Activated naive CD4-positive, alpha-beta T cell treated with anti-CD3 and anti-CD28 coated beads for 36 hours (primary cell): ENCODE measurements at places on chromosomes 1 and 21. TPM values are rescaled to one million over a fixed set of nuclear protein-coding genes. Genes with fewer than 3 reads are reported as not detected.
A peak's percentile ranks its signal among the peaks of the same experiment; 100 is the strongest.

GRCh38 chr1:36203554-36204346 is 20.5 kb upstream of the THRAP3 start:
- H3K4me1 ChIP-seq, result peaks cover 15% of the 10 kb centered on the region
- no peak overlapping the region for H3K27ac ChIP-seq
- H3K27me3 ChIP-seq, result no peaks in the 10 kb centered on the region
- H3K36me3 ChIP-seq, result no peaks in the 10 kb centered on the region
- no peak for DNase-seq

- no peaks in the 10 kb centered on the region for H3K27me3 ChIP-seq
- H3K4me3 ChIP-seq, result no peak overlapping the region
- H3K27ac ChIP-seq, result no peak overlapping the region
- no peaks in the 10 kb centered on the region for H3K4me1 ChIP-seq
Measured at GRCh38 chr1:239247285-239247684, 139.1 kb upstream of the CHRM3 start.

DNA sequence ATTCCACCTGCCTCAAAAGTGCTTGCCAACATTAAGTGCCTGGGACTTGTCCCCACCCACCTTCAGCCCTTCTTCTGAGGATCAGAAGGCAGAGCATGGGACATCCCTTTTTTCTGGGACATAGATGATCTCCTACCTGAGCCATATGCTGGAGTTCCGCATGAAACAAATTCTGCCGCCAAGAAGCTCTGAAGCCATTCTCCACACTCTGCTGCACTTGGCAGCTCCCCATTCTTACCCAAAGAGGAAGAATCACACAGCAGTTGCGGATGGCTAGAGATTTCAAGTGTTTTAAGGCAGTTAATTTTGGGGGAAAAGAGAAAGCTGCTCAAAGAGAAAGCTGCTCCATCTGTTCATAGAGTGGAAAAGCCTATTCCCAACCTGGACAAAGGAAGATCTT is 197.3 kb upstream of the COA6 start:
- H3K4me1 ChIP-seq, result peaks cover 5% of the 10 kb centered on the region
- peak overlapping the region; percentile 48 for H3K27ac ChIP-seq
- H3K4me3 ChIP-seq, result no peak overlapping the region
- H3K27me3 ChIP-seq, result peaks cover 5% of the 10 kb centered on the region
- H3K36me3 ChIP-seq, result peaks cover 2% of the 10 kb centered on the region

DNA sequence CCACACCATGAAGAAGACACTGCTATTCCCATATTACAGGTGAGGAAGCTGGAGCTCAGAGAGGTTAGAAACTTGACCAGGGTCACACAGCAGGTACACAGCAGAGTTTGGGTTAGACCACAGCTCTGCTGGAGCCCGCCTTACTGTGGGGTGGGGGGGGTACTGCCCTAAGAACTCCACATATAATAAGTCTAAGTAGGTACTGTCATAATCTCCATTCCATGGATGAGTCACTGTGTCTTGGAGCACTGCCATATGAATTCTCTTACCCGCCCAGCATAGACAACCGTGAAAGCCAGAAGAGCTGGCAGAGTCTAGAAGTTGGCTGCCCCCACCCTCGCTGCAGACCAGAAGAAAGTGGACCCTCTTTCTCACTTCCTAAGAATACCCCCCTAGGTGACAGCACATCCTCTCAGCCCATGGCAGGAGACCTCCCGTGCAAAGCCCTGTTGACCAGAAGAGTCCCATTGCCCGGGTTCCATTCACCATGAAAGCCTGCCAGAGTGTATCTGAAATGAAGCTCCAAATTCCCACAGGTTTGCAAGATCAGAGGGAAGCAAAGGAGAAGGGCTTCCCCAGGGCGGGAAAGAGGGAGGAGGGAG is 5.2 kb upstream of the PLA2G2D start:
- no peaks in the 10 kb centered on the region for H3K27me3 ChIP-seq
- no peak overlapping the region for H3K4me3 ChIP-seq
- no peak for DNase-seq

DNA sequence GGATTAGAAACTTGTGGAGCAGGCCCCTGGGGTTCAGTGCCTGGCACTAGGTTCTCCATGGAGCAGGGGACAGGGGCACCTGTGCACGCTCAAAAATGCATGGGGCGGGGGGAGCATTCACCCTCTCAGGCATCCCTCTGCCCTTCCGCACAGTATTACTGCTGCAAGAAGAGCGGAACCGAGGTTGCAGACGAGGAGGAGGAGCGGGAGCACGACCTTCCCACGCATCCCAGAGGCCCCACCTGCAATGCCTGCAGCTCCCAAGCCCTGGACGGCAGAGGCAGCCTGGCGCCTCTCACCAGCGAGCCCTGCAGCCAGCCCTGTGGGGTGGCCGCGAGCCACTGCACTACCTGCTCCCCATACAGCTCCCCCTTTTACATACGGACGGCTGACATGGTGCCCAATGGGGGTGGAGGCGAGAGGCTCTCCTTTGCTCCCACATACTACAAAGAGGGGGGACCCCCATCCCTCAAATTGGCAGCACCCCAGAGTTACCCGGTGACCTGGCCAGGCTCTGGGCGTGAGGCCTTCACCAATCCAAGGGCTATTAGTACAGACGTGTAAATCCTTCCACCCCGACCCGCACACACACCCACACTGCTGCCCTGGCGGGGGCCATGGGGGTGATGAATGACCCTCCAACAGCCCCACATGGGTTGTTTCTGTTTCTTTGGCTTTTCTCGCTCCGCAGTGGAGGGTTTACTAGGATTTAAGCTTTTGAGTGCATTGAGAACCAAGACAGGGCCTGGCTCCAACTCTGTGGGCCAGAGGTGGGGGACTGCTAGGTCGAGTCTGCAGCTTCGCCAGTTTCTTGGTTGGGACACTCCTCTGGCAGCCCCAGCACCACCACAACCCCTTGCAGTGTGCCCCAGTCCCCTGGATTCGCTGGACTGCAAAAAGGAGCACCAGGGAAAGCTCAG is 63.7 kb downstream of the TOR1AIP2 start:
- H3K4me1 ChIP-seq, result peaks cover 22% of the 10 kb centered on the region
- no peak overlapping the region for H3K27ac ChIP-seq
- no peaks in the 10 kb centered on the region for H3K27me3 ChIP-seq
- H3K4me3 ChIP-seq, result peak overlapping the region; percentile 88
- H3K36me3 ChIP-seq, result no peaks in the 10 kb centered on the region
- no peak for DNase-seq

- H3K36me3 ChIP-seq, result no peaks in the 10 kb centered on the region
- peak overlapping the region; percentile 79 for H3K27ac ChIP-seq
- H3K4me3 ChIP-seq, result peak overlapping the region; percentile 35
Measured at GRCh38 chr1:5389101-5389885, 602.9 kb downstream of the NPHP4 start.

The ZMPSTE24 gene
- 13.2 TPM for total RNA-seq

The CD247 gene
- total RNA-seq, result 73.5 TPM

The DAB1 gene
- total RNA-seq, result not detected

The AMY1B gene
- not detected for total RNA-seq

The CELA3A gene
- total RNA-seq, result not detected
